ENCODE measurements at places on chromosomes 12 and 14. TPM values are rescaled to one million over a fixed set of nuclear protein-coding genes. Genes with fewer than 3 reads are reported as not detected.

SIX6 gene
- total RNA-seq: not detected

TOMM20L gene
- total RNA-seq: not detected

CHD8 gene
- 43.8 TPM for total RNA-seq

RGS6 gene
- not detected for total RNA-seq

RFX4 gene
- not detected for total RNA-seq

SLC25A47 gene
- not detected for total RNA-seq

BCL2L14 gene
- total RNA-seq: not detected

ANO4 gene
- total RNA-seq: 4.9 TPM
